ENCODE measurements at places on chromosomes 11 and 22.

GRCh38 chr11:110362971-110363509 is 66.6 kb upstream of the RDX start:
- no peak for DNase-seq

DNA sequence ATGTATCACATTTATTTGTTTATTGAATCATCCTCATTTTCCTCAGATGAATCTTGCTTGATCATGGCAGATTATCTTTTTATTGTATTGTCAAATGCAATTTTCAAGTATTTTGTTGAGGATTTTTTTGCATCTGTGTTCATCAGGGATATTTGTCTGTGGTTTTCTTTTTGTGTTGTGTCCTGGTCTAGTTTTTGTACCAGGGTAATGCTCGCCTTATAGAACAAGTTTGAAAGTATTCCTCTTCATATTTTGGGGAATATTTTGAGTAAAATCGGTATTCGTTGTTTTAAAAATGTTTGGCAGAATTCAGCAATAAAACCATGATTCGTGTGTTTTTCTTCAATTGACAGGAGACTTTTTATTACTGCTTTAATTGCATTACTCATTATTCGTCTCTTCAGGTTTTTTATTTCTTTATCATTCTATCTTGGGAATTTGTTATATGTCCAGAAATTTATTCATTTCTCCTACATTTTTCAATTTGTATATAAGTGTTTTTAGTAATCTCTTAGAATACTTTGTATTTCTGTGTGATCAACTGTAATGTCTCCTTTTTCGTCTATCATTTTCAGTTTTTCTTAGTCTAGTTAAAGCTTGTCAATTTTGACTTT is 113.4 kb upstream of the SERPIND1 start:
- no peak for DNase-seq

DNA sequence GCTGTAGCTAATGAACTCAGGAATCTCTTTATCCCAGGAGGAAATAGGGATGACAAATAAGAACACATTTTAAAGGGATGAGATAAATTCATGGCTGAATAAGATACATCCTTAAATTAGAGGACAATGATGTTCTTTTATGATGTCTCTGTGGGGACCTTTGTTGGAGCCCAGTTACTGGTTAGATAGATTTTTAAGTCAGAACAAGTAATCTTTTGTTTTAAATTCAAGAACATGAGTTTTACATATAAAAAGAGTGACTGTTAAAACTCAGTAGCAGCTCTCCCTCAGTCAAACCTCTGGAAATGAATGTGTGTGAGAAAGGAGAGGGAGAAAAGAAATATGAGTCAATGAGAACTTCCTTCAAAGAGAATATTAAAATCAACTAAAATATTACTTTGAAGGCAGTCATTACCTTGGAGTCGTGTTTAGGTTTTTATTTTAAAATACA is 241.6 kb downstream of the SWAP70 start:
- DNase-seq = no peak

DNA sequence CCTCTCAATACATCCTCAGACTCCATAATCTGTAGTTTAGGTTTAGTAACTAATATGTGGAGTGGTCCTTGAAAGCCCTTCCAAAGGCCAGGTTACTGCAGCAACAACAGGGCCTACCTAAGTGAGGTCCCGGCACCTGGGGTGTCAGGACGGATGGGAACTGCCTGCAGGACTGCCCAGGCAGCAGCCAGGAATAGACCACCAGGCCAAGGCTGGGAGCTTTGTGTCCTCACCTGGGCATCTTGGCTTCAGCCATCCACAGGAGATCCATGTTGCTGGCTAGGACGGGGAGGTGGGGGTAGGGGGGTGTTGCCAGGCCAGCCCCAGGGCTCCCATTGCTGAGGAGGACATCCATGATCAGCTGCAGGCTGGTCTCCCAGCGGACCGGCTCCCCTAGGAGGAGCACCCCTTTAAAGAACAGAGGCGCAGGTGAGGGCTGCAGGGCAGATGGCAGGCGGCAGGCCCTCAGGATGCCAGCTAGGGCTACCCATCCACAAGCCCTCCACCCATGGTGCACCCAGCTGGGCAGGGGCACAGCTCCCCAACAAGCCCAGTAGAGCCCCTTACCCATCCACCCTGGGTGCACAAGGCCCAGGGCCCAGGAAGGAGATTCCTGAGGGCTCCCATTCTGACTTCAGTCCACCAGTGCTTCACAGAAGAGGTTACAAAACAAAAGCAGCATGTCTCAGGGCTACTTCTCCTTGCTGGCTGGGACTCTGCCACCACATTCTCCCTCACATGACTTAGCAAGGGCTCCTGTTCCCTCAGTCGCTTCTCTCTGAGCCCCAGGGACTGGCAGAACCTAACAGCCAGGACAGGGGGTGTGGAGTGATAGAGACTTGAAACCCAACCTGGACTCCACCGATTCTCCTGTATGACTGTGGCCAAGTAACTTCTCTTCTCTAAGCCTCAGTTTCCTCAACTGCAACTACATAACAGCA is 18.0 kb downstream of the HDHD5 start:
- DNase-seq = no peak

GRCh38 chr11:122309262-122309925 is 193.4 kb upstream of the BLID start:
- DNase-seq = no peak

GRCh38 chr11:111815489-111815888 is 49.3 kb upstream of the PPP2R1B start:
- DNase-seq = no peak

DNA sequence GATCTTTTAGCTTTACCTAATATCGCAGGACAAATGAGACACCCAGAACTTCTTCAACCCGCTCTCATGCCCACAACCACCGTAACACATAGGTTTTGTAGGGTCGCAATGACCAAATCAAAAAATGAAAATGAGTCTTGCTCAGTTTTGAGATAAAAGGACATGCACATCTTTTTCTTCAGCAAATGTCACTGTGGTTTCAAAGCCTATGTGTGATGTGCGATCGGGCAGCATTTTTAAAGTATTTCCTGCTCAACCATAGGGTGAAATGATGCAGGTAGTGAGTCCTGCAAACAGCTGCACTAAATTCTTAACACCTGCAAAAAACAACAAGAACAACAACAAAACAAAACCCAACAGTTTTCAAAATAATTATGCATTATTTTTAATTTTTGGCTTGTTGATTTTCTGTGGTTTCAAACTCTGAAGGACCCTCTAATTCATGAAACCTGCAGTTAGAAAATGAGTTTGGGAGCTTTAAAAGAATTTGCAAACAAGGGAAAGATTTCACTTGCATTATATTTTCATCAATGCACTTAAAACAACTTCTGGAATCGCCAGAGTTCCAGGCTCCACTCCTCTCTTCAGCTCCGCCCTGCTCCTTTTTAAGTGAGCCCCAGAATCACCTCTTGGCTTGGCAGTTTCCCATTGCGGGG is 79.4 kb downstream of the PRR5L start:
- no peak for DNase-seq

- no peak for DNase-seq
Observed at GRCh38 chr11:72975778-72976521, 161.7 kb downstream of the ATG16L2 start.

DNA sequence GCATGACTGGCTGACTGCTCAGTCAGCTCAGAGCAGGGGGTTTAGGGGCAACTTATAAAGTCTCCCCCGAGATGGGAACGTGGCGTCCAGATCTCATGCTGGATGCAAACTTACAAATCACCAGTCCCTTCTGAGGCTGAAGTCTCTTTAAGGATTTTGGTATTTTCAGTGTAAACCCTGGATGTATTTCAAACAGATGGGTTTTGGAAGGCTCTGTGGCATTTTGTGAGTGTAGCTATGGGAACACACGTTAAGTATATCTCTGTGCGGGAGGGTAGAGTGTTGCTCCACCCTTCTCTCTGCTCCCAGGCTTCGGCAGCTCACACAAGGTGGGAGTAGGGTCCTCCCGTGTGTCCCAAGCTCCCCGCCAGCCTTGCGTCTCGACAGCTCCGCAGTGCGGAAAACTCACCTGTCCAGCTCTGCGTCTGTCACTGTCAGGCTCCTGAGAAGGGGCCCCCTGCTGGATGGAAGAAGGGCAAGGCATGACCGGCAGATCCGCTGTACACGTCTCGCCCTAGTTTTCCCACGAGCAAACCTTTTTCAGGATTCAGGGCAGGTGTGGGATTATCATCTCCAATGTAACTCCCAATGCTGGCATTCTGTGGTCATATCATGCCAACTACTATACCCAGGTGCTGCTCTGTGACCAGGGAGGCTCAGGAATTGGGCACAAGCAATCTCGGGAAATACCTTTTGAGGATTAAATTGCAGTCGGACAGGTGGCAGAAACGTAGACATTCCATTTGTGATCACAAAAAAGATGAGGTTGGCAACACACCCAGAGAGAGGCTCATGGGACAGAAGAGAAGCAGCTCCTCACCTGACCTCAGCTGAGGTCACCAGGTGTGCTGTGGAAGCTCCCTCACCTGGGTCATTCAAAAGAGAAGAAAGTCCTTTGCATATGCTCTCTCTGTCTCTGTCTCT is 313.9 kb upstream of the B3GAT1 start:
- DNase-seq = no peak

GRCh38 chr11:83813296-83813695 is 527.1 kb upstream of the CCDC90B start:
- no peak for DNase-seq

DNA sequence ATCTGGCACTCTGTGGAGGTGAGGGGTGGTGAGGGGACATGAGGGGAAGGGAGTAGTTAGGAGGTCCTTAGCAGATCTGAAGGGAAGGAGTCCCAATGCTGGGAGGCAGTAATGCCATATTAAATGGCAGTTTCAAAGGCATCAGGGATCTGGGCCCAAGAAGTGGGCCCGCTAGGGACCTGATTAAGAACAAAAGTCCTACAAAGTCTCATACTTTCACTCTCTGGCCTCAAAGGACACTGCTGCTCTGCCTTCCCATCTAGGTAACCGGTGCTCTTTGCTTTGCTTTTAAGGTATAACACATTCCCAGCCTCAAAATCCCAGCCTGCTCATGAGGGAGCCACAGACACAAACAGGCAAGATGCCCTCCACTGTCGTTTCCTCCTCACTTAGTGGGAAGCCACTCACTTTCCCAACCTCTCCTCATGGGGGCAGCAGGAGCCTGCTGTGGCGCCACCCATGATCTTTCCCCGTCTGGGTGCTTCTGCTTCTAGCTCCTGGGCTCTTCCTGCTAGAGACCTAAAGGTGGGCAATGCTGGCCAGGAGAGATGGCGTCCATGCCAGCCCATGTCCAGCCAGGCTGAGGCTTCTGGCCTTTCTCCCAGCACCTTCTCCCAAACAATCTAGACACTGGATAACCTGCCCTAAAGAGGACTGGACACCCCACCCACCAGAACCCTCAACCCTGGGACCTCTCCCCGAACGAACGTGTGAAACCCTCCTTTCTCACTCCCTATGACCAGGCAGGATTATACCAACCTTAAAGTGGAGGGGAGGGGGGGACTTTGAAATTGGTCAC is 68.3 kb downstream of the PLEKHA7 start:
- peak; percentile 71 for DNase-seq

DNA sequence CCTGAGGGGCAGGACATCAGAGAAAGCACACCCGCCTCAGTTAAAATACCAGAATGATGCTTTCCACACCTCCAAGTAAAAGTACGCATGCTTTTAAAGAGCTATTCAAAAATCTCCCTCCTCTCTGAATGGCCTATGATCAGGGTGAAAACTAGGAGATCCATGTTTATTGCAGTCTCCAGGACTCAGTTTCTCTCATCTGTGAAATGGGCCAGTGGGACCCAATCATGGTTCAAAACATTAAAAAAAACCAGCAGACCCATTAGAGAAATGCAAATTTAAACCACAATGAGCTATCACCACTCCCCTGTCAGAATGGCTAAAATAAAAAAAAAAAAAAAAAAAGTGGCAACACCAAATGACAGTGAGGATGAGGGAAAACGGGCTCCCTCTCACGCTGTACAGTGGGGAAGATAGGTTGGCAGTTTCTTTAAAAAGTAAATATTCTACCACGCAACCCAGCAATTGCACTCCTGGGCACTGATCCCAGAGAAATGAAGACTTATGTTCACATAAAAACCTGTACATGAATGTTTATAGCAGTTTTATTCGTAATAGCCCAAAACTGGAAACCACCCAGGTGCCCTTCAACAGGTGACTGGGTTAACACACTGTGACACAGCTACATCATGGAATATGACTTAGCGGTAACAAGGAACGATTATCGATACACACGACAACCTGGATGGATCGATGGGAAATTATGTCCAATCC is 242.7 kb downstream of the MN1 start:
- DNase-seq = no peak

DNA sequence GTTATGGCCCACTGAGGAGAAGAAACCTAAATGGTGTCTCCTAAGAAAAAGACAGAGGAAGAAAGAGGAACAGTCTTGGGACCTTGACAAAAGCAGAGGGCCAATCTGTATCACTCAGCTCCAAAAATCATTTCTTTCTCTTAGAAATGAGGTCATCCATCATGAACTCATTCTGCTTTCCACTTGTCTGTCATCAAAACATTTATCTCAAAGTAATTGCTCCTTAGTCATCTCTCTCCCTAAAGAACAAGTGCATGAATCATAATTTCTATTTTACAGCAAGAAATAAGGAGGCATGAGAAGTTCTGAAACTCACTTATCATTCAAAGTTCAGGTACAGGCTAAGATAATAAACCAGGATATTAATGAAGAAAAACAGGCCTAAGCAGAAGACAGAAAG is 375.6 kb downstream of the KCNA4 start:
- no peak for DNase-seq

DNA sequence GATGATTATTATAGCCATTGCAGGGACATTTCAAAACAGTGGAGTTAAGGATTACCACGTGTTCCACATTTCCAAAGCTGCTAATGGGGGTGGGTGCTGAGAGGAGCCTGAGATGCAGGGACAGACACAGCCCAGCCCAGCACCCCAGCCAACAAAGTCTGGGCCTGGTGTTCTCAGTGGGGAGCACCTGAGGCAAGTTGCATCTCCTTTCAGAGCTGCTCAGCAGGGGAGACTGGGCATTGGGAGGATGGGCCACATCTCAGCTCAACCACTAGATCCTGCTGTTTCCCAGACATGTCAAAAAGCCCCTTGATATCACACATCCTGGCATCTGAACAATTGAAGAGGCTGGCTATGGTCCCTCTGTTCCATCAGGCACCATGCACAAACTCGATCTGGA is 458.0 kb upstream of the KIRREL3 start:
- no peak for DNase-seq

GRCh38 chr22:48644108-48644507 is 1183.6 kb downstream of the BRD1 start:
- DNase-seq = peak; percentile 19

- DNase-seq = no peak
Observed at GRCh38 chr22:20554824-20555223, 47.4 kb downstream of the MED15 start.

GRCh38 chr11:24093375-24093774 is 403.5 kb upstream of the LUZP2 start:
- DNase-seq = no peak

GRCh38 chr11:30435488-30435887 is 112.6 kb downstream of the ARL14EP start:
- DNase-seq = no peak

Measured in activated CD4-positive, alpha-beta memory T cell treated with anti-CD3 and anti-CD28 coated beads for 36 hours (primary cell).